RPMI8226 (cell line): ENCODE measurements at places on chromosomes 7 and 10.

DNA sequence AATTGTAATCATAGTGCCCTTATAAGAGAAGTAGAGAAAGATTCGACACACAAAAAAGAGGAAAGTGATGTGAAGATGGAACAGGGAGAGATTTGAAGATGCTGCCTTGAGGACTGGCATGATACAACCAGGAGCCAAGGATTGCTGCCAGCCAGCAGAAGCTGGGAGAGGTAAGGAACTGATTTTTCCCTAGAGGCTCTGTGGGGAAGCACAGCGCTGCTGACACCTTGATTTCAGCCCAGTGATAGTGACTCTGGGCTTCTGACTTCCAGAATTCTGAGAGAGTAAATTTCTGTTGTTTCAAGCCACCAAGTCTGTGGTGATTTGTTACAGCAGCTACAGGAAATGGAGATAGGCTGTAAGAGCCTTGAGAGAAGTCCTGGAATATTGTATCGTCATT is 98.2 kb downstream of the RAB11FIP2 start:
- no peak for DNase-seq

GRCh38 chr10:32326680-32327363 is 20.1 kb downstream of the EPC1 start:
- no peak for DNase-seq

DNA sequence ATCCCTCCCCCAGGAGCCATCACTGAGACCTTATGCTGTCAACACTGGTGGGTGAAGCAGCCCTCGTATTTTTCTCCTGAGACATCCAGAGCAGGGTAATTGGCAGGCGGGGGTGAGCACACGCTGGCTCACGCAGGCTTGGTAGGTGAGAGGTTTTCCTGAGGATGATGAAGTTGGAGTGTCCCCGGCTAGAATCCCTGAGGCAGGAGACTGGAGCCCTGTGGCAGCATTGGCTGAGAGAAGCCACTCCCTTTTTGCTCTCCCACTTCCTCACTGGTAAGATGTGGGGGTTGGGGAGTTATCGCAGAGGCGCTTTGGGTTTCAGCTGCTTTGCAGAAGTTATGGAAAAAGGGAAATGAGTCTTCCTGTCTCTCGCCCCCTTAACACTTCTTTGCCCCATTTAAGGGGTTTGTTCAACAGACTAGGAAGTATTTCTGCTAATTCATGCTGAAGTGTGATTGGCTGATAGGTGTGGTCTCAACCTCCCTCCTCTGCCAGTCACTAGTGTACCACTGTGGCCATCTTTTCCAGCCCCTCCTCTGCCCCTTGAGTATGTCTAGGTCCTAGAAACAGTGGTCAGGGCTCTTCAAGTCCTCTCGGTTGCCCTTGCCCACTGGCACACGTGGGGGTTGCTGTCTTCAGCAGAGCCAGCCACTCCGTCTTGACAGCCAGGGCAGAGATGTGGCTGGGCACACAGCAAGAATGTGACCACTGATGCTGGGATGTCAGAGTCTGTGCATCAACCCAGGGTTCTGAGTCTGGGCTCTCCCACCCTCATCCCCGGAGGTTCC is 5.7 kb downstream of the ARPC1B start:
- DNase-seq = peak; percentile 80

- no peak for DNase-seq
Observed at GRCh38 chr10:20091698-20092097, 275.5 kb downstream of the PLXDC2 start.

- DNase-seq = no peak
Observed at GRCh38 chr10:33416209-33416608, 81.7 kb upstream of the NRP1 start.

GRCh38 chr7:36827726-36828703 is 103.7 kb upstream of the AOAH start:
- DNase-seq = no peak

- no peak for DNase-seq
Observed at GRCh38 chr10:78935697-78936407, 132.9 kb upstream of the ZMIZ1 start.

DNA sequence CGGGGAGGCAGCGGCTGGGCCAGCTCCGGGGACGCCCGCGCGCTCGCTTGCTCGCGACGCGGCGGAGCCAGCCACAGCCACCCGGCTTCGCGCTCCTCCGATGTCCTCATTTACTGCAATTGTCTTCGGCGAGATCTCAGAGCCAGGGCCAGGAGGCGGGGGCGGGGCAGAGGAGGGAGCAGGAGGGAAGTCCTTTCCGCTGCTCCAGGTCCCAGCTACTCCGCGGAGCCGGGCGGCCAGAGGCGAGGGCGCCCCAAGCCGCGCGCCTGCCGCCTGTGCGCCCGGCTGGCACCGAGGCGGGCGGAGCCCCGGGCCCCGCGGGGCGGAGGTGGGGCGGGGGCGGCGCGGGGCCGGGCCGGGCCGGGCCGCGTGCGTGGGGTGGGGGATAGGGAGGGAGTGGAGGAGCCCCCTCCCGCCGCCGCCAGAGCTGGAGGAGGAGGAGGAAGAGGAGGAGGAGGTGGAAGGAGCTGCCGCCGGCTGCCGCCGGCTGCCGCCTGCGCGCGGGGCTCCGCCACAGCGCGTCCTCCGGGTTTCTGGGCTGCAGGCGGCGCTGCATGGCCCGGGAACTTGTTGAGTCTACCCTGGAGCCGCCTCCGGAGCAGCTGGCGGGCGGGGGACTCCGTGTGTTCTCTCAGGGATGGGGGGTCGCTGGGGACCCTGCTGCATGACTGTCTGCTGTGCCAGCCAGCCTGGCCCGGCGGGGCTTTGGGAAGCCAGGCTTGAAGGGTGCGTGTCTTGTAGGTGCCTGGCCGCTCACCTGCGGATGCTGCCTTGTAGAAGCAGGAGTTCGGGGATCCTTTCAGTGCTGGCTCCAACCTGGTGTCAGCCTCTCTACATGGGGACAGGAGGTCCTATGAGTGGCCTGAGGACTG is at the start of gene INSYN2A:
Gene INSYN2A (minus strand): TSS at position 310 of the 872 bp plus-strand sequence. CDS start 20,196 bp downstream, outside the sequence.
- DNase-seq = no peak

- DNase-seq = no peak
Observed at GRCh38 chr10:31135171-31135570, 103.5 kb upstream of the ZNF438 start.

- DNase-seq = no peak
Observed at GRCh38 chr7:14888962-14889361, 13.6 kb downstream of the DGKB start.

DNA sequence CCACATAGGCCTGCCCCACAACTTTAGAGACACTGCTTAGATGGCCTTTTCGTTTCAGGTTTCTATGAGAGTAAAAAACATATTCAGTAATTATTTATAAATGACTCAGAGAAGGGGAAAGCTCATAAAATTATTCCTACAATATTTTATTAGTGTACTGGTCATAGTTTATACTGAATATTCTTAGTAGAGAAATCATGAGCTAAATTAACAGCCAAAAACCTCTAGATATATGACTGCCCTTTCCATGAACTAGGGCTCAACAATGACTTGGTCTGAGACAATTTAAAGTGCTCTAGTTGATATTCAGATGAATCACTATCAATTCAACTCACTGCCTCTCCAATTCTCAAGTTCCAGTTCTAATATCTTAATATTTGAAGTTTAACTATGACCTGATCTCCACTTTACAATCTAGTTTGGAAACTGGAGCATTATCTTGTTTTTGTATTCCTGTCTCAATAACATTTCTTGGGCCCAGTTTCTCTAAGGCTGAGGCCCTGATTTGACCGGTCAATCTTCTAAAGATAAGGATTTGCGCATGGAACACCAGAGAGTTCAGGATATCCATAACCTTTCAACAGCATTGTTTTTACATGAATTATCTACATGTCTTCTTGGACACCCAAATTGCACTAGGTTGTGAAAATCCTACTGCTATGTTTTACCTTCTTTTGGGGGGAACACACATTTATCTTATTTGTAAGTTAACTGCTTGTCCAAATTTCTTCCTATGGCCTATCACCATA is 141.6 kb downstream of the DGKB start:
- DNase-seq = no peak

DNA sequence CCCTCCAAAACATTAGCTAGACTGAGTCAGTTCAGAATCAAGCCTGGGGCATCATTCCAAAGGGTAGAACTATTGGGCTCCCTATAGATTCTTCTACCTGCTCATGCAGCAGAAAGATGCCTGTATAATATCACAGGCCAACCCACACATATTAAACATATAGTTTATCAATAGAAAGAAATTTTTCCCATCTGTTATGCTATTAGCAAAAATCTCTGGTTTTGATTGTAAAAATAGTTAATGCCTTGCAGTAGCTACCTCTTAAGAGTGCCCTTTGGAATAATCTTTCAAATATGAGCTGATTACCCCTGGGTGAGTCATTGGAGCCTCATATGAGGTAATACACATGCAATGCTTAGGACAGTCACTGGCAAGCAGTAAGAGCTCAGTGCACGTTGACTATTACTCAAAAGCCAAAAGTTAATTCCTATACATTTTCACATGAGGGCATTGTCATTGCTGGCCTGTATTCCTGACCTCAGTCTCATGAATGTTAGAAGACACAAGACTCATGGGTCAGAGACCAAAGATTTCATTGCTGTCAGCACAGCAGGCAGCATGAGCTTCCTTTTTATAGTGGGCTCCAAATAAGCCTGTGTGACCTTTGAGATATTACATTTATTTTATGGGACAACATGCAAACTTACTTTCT is 180.0 kb downstream of the FGFR2 start:
- no peak for DNase-seq

- no peak for DNase-seq
Observed at GRCh38 chr7:92622685-92623084, 32.5 kb upstream of the FAM133B start.

GRCh38 chr10:51162002-51162401 is 87.7 kb downstream of the PRKG1 start:
- no peak for DNase-seq

DNA sequence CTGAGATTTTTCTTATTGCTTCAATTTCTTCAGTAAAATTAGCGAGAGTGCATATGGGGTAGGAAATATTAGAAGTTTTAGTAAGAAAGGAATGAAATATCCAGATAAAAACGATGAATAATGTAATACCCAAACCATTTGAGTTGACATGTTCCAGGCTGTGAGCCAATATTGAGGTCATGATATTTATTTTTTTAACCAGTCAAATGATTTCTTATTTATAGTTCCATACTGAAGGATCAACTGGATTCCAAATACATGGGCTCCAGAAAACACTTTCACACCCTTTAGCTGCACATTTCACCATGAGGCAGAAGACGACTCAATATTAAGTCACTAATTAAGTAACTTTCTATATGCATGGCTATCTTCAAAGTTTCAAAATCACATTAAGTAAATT is 312.5 kb downstream of the PPP1R3A start:
- DNase-seq = no peak

DNA sequence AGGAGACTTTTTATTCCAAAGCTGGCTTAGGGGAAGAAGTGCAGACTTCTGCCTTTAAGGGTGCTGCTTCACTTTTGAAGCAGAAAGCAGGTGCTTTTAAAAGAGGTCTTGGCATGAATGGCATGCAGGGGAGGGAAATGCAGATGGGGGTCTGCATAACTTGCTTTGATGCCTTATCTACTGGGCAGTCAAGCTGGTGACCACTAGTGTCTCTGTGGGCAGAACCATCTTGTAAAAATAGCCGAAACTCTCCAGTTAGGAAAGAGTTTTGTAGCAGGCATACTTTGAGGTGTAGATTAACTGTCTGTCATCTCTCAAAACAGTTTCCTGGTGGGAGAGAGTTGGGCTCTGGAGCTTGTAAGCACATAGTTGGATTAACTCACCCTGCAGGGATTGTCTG is 9.9 kb upstream of the CTNNA3 start:
- DNase-seq = no peak

GRCh38 chr7:4714161-4714700 is 32.1 kb downstream of the FOXK1 start:
- DNase-seq = no peak

- no peak for DNase-seq
Observed at GRCh38 chr7:152176797-152177196, 151.3 kb downstream of the GALNT11 start.

GRCh38 chr10:86668297-86669165 is at the start of gene LDB3:
Gene LDB3, plus strand, starts transcription at chr10:86668511. Its CDS starts 181 bp downstream, at chr10:86668692.
- peak; percentile 21 for DNase-seq

DNA sequence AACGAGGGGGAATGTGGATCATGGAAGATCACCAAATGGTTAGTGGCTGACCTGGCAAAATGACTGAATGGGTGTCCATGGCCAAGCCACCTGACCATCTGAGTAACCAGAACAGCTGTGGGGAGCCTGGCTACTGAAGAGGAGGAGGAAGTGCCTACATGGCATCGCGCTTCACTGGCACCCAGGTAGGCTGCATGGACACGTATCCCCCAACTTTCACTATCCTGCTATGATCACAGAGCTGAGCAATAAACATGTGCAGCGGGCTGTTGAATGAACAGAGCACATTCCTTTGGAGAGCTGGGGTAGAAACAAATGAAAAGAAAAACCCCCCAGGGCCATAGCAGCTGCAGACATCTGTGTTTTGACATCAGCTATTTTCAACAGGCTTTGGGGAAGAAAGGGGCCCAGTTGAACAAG is 6.5 kb downstream of the AKR1B1 start:
- no peak for DNase-seq

DNA sequence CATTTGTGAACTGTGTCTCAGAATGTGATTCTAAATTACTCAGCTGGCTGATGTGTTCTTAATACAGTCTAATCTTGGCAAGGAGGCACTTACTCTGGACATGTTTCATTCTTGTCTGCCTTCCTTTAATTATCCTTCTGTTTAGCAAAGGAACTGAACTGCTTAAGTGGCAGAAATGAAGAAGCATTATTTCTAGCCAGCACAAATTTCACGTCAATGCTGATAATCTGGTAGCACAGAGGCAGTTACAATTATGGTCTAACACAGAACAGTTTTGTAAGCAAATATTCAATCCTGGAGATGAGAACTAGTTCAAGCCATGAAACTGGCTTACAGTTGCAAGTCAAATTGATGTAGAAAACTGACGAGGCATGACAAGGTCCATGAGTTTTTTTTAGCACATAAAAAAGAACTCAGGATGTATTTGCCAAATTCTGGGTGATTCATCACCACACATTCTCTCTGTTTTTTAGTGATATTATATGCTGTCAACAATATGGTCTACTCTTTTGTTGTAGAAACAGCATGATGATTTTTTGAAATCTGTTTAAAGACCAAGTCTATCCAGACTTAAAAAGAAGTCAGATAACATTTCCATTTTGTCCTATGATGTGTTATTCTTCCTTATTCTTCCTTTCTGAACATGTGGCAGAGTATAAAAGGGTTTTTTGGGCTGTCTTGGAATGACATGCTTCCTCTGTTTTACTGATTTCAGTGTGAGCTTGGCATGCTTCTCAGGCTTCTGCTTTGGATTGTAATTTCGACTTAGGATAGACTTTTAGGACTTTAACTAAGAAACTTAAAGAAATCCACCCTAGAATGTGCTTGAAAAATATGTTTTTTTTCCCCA is 154.8 kb downstream of the DNAJB9 start:
- DNase-seq = no peak

- no peak for DNase-seq
Observed at GRCh38 chr10:123604506-123604905, 61.6 kb upstream of the GPR26 start.

- DNase-seq = no peak
Observed at GRCh38 chr10:60376221-60377041, 13.2 kb downstream of the ANK3 start.

- DNase-seq = no peak
Observed at GRCh38 chr7:100457033-100457432, 7.0 kb downstream of the SPACDR start.

- no peak for DNase-seq
Observed at GRCh38 chr10:22605168-22605567, 109.2 kb downstream of the PIP4K2A start.
